ENCODE measurements at places on chromosomes 4 and X.
A peak's percentile ranks its signal among the peaks of the same experiment; 100 is the strongest.

DNA sequence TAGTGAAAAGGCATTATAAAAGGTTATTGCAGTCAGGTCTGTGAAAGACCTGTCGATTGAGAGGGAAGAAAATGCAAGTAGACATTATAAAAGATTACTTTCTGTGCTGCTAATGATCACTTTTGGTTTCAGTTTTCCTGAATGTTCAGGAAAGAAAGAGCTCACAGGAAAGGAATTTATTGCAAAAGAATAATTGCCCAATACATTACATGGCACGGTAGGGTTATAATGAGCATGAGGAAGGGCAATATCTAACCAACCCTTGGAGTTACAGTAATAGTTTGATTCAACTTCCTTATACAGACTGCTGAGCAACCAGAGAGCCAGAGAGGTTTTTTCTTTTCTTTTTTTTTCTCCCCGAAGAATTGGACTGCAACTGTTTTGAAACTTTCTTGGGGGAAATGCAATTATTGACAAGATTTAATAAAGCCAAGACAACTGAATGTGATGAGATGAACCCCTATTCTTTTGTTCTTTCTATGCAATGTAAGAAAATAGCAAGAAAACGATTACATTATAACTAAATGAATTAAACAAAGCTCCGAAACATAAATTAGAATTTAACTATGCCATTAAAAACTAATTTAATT lies 247.0 kb downstream of the C4orf33 start:
- DNase-seq, result no peak

GRCh38 chr4:94537921-94538628 lies 86.3 kb downstream of the PDLIM5 start:
- no peak for DNase-seq

- no peak for DNase-seq
These were observed 202.0 kb downstream of the DHX15 start for GRCh38 chr4:24382381-24382780.

GRCh38 chr4:102344520-102344953 lies 745 bp downstream of the SLC39A8 start:
- DNase-seq, result no peak

- DNase-seq, result no peak
These were observed 93.3 kb downstream of the RASGEF1B start for GRCh38 chr4:81378386-81378785.

DNA sequence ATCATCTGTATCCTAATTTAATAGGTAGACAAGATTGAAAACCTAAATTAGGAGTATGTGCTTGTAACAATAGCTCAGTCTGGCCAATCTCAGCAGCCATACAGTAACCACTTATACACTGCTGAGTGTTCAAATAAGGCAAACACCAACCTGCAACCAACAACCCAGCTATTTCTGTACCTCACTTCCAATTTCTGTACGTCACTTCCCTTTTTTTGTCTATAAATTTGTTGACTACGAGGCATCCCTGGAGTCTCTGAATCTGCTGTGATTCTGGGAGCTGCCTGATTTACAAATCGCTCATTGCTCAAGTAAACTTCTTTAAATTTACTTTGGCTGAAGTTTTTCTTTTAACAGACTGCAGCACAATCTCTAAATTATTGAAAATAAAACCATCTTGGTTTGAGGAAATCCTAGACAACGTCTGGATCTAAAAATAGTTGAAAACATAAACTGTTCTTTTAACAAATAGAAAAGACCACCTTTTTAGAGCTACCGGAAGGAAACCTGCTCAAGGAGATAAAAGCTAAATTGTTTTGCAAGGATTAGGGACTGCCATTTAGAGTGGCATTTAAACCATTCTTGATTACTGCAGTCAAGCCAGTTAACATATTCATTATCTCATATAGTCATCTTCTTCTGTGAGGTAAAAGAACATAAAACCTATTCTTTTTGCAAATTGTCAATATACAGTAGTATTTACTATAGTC lies 778.1 kb downstream of the SH3BGRL start:
- DNase-seq, result no peak

DNA sequence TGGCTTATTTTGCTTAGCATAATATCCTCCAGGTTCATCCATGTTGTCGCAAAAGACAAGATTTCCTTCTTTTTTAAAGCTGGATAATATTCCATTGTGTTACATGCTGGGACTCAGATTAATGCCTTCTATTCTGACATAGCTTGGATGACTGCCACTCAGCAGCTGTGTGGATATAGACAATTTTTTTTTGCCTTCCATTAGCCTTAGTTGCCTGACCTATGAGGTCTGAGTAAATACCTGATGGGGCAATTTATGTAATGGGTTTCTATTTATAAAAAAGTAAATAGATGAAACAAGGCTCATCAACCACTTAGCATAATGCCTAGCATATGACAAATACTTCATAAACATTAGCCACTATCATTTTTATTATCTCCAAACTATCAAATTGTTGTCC lies 515.4 kb downstream of the ZNF674 start:
- DNase-seq, result no peak

DNA sequence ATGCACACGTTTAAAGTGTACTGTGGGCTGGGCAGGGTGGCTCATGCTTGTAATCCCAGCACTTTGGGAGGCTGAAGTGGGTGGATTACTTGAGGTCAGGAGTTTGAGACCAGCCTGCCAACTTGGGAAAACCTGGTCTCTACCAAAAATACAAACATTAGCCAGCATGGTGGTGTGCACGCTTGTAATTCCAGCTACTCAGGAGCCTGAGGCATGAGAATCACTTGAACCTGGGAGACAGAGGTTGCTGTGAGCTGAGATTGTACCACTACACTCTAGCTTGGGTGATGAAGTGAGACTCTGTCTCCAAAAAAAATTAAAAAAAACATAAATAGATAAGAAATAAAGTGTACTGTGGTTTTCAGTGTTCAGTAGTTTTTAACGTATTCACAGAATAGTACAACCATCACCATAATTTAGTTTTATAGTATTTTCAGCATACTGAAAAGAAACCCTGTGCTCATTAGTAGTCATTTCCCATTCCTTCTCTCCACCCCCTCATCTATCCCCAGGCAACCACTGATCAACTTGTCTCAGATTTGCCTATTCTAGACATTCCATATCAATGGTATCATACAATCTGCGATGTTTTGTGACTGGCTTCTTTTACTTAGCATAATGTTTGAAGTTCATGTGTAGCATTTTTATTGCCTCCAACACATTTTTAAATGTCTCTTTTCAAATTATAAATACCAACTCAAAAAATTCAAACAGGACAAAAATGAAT lies 19.1 kb downstream of the SLAIN2 start:
- DNase-seq, result no peak

DNA sequence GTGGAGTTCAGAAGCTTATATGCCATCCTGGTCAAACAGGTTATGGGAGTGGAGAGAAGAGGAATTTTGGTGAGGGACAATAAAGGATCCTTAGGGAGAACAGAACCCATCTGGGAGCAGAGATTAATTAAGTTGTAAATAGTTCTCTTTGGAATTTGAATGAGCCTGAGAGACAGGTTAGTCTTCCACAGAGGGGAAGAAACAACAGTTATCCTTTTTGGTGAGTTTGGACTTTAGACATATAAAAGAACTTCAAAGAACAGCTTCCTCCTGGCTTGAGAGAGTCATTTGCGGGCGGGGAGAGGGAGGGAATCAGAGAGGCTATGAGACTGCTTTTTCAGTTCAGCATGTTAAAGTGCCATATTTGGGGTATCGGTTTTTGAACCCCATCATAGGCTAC lies 793.3 kb upstream of the MAGEB2 start:
- no peak for DNase-seq

- no peak for DNase-seq
These were observed 34.4 kb upstream of the ZFP42 start for GRCh38 chr4:187961171-187961570.

DNA sequence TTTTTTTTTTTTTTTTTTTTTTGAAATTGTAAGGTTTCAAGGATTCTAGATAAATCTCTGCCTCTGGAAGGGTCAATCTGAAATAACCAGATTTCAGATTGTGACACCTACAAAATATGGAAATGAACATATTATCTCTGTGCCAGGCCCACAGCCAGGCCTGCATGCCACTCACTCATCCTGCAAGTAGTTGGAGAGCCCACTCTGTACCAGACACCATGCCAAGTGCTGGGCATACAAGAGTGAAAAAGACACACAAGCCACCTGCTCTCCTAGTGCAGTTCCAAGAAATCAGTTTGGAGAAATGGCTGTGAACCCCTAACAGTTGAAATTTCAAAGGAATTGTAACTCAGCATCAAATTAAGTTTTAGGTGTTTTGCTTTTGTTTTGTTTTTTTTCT lies 145.9 kb upstream of the NOCT start:
- DNase-seq, result no peak

DNA sequence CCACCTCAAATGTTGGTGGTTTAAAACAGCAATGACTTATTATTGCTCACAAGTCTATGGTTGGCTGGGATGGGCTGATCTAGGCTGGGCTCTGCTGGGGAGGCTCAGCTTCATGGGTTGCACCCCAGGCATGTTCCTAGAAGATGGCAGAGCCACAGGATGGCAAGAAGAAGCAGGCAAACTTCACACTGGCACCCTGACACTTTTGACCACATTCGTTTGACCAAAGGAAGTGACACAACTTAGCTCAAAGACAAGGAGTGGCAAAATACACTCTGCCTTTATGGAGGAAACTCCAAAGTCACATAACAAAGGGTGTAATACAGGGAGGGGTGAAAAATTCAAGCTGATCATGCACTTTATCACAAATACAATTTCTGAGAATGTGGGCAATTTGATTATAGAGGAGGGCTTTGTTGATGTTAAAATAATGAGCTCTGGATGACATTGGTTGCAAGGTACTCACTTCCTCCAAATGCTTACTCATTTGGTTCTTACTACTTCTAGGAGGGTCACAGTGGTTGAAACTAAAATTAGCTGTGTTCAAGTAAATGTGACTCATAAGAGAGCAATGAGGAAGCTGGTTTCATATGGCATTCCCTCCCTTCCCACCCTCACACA lies 249.2 kb upstream of the RPS6KA3 start:
- peak; percentile 53 for DNase-seq

Measured in GM12878 (cell line).